ENCODE measurements at places on chromosomes 2 and 18. TPM values are rescaled to one million over a fixed set of nuclear protein-coding genes. Genes with fewer than 3 reads are reported as not detected.

SPR gene
- 14.3 TPM for polyA plus RNA-seq

CD207 gene
- polyA plus RNA-seq, result not detected

IL36A gene
- not detected for polyA plus RNA-seq

CDK15 gene
- polyA plus RNA-seq, result 15.7 TPM

ANO7 gene
- 3.4 TPM for polyA plus RNA-seq

DPY30 gene
- polyA plus RNA-seq, result 84.1 TPM

ARHGEF4 gene
- 5.0 TPM for polyA plus RNA-seq

LINC00305 gene
- not detected for polyA plus RNA-seq

TEKT4 gene
- not detected for polyA plus RNA-seq

CD28 gene
- not detected for polyA plus RNA-seq

NPPC gene
- polyA plus RNA-seq, result 0.55 TPM

ALKAL2 gene
- not detected for polyA plus RNA-seq

FAP gene
- 74.1 TPM for polyA plus RNA-seq

GKN1 gene
- not detected for polyA plus RNA-seq

SERPINB7 gene
- 76.5 TPM for polyA plus RNA-seq

CCDC141 gene
- polyA plus RNA-seq, result not detected

REG3A gene
- polyA plus RNA-seq, result not detected

FOXI3 gene
- polyA plus RNA-seq, result not detected

MYL12B gene
- polyA plus RNA-seq, result 816 TPM

FOXD4L1 gene
- polyA plus RNA-seq, result not detected

DOK6 gene
- 1.6 TPM for polyA plus RNA-seq

CRYGC gene
- polyA plus RNA-seq, result not detected

C1QL2 gene
- not detected for polyA plus RNA-seq

RAB27B gene
- polyA plus RNA-seq, result 0.24 TPM

CHMP1B gene
- 21.1 TPM for polyA plus RNA-seq

ZNF396 gene
- 0.26 TPM for polyA plus RNA-seq

DHRS9 gene
- polyA plus RNA-seq, result not detected

TLX2 gene
- polyA plus RNA-seq, result not detected

C2orf80 gene
- not detected for polyA plus RNA-seq

SRD5A2 gene
- not detected for polyA plus RNA-seq

TEX51 gene
- polyA plus RNA-seq, result not detected

OBSL1 gene
- 51.8 TPM for polyA plus RNA-seq

GALR1 gene
- not detected for polyA plus RNA-seq

UCN gene
- polyA plus RNA-seq, result 0.30 TPM

EHD3 gene
- polyA plus RNA-seq, result 29.1 TPM

TRIM54 gene
- polyA plus RNA-seq, result 0.15 TPM

UGT1A10 gene
- polyA plus RNA-seq, result not detected

CTAGE1 gene
- polyA plus RNA-seq, result 0.10 TPM
